ENCODE measurements at places on chromosomes 5 and 9.
A peak's percentile ranks its signal among the peaks of the same experiment; 100 is the strongest.

DNA sequence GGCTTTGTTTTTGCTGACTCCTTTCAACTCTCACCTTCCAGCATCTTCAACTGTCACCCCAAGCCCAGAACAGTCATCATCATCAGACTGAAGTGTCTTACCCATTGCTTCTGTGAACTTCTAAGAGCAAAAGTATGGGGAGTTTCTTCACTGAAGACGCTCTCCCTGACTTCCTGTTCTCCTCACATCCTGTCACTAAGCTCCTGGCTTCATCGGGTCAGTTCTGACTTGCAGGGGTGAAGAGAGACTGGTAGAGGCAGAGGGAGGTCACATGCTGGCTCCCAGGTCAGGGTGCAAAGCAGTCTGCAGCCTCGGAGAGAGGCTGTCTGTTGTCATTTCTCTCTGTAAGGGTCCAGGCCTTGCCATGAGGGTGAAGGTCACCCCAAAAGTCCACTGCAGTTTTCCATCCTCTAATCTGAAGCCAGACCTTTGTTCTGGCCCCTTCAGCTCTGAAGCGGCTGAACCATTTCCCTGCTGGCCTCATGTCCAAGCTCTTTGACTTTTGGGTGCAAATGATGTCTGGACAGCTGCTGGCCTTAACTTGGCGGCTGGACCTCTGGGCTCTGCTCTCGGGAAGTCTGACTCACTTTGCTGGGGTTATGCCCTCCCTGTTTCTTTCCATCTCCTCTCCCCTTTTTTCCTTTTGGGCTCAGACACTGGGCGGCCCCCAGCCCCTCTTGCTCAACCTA lies 305.0 kb downstream of the RAB3C start:
- DNase-seq: peak; percentile 48

GRCh38 chr5:1374679-1375055 lies 29.8 kb upstream of the CLPTM1L start:
- DNase-seq: no peak

DNA sequence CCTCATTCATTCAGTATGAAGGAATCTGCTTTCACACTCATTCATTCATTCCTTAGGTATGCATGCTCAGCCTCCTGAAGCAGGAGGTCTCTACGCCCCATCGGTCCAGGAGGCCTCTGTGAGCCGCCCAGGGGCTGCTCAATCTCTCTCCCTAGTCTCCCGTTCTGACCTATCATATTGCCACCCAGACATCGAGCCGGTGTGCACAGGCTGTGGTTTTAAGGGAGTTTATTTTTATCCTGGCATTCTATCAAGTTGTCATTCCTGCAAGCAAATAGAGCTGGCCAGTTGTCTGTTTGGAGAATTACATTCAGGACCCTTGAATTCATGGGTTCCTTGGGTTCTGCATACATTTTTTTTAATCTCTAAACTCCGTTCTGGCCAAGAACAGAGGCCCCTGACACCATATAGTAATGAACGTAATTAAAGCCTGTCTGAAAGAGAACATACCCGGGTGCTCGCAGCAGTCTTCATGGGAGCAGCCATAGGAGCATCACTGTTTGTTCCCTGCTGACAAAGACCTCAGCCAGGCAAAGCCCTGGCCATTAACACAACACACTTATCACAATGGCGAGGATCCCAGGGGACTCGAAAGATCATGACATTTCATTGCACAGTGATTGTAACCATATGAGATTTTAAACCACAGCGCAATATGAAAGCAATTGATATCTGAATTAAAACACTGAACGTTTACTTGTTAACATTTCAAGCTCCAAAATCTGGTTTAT lies 80.9 kb downstream of the ADAMTS16 start:
- no peak for DNase-seq

DNA sequence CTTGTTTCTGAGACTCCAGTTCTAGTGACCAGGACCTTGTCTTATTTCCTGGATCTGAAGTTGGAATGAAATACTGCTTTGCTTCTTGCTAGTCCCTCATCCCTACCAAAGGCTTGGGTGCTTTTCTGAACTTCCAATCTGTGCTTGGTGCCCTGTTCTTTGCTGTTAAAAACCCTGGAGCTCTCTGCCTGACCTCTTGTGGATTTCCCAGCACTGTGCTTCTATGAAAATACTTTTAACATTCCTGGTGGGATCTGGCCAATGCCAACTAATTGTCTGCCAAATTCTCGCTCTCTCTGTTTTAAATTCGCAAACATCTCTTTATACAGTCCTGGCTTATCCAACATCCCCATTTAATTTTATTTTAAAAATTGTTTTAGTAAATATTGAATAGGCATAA lies 26.7 kb upstream of the CSNK1G3 start:
- DNase-seq: no peak

DNA sequence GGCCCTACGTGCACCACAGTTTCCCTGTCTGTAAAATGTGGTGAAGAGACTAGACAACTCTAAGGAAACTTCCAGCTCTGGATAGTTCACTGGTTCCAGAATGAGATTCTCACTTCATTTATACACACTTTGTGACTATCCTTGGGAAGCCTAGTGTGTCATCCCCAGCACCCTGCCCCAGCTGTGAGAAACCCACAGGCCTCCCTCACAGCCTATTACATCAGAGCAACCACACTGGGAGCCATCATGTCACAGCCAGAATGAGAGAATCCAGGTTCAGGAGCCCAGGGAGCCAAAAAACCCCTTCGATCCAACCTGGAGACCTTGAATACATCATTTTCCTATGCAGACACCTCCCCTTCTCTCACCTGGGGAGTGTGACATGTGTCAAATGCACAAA lies 21.0 kb upstream of the HAND1 start:
- DNase-seq: no peak

- DNase-seq: no peak
These were observed 116.8 kb upstream of the PDE4D start for GRCh38 chr5:60010328-60010727.

GRCh38 chr5:52945040-52945439 lies 44.1 kb upstream of the ITGA2 start:
- DNase-seq: no peak
